ENCODE measurements at places on chromosomes 6 and 20. TPM values are rescaled to one million over a fixed set of nuclear protein-coding genes. Genes with fewer than 3 reads are reported as not detected.

Gene NFATC2
- 9.1 TPM for polyA plus RNA-seq

Gene CENPQ
- polyA plus RNA-seq, result 7.5 TPM

Gene HTR1E
- polyA plus RNA-seq, result not detected

Gene ABHD16B
- 0.49 TPM for polyA plus RNA-seq

- no peak for DNase-seq
- no peaks in the 10 kb centered on the region for H3K36me3 ChIP-seq
- no peaks in the 10 kb centered on the region for H3K27me3 ChIP-seq
- H3K4me1 ChIP-seq, result peaks cover 12% of the 10 kb centered on the region
- no peak overlapping the region for H3K27ac ChIP-seq
Measured at GRCh38 chr6:166691199-166691598, 64.1 kb upstream of the RPS6KA2 start.

DNA sequence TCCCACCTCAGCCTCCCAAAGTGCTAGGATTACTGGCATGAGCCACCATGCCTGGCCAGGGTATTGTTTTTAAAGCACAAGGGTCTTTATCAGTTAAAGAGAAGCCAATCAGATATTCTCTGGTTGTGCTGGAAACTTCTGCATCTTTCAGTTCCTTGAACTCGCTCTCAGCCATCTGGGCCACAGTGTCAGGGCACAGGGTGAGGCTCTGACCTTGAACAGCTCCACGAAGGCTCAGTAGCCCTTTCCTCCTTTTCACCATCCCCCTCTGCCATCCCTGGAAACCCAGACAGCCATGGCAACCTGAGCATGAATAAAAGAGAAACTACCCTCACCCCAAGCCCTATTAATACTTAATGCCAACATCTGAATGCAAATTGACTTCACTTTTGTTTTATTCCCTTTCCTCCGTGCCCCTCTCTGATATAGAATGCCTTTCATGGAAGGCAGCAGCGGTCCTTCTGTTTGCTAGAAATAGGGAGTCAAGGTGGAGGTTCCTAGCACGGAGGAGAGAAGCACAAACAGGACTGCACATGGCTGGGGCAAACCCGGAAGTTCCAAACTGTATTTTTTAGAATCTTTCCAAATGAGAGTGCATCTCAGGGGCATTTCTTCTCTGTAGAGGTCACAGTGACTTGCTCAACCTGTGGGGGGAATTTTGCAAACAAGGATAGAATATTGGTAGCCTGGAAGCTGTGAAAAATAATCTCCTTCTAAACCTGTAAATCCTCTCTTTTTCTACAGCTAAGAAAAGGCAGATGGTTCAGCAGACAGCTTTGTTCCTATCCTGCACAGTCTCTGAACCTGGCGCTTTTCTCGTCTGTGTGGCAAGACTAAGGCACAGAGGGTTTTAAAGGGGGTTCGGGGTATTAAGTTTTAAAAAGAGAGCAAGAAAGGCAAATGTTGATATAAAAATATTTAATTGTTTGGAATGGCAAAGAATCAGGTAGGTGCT lies 176.4 kb upstream of the RREB1 start:
- DNase-seq, result no peak
- H3K4me3 ChIP-seq, result no peak overlapping the region
- H3K27me3 ChIP-seq, result no peaks in the 10 kb centered on the region
- no peaks in the 10 kb centered on the region for H3K4me1 ChIP-seq

- no peaks in the 10 kb centered on the region for H3K27me3 ChIP-seq
- H3K4me1 ChIP-seq, result no peaks in the 10 kb centered on the region
- no peak overlapping the region for H3K4me3 ChIP-seq
Measured at GRCh38 chr6:100379386-100379785, 85.3 kb downstream of the SIM1 start.

GRCh38 chr6:85460921-85461797 lies 11.3 kb downstream of the NT5E start:
- DNase-seq, result no peak
- H3K27ac ChIP-seq, result peak overlapping the region; percentile 82
- H3K4me1 ChIP-seq, result peaks cover 58% of the 10 kb centered on the region
- no peaks in the 10 kb centered on the region for H3K27me3 ChIP-seq
- no peaks in the 10 kb centered on the region for H3K36me3 ChIP-seq

GRCh38 chr6:53825532-53826321 lies 30.9 kb downstream of the LRRC1 start:
- no peak for DNase-seq
- no peak overlapping the region for H3K4me3 ChIP-seq
- H3K27ac ChIP-seq, result no peak overlapping the region
- H3K4me1 ChIP-seq, result no peaks in the 10 kb centered on the region
- no peaks in the 10 kb centered on the region for H3K27me3 ChIP-seq
- H3K36me3 ChIP-seq, result no peaks in the 10 kb centered on the region

GRCh38 chr6:382883-383810 lies 8.4 kb upstream of the IRF4 start:
- H3K4me1 ChIP-seq, result peaks cover 20% of the 10 kb centered on the region
- H3K27me3 ChIP-seq, result peaks cover 15% of the 10 kb centered on the region
- H3K4me3 ChIP-seq, result no peak overlapping the region
- H3K36me3 ChIP-seq, result no peaks in the 10 kb centered on the region
- no peak for DNase-seq

DNA sequence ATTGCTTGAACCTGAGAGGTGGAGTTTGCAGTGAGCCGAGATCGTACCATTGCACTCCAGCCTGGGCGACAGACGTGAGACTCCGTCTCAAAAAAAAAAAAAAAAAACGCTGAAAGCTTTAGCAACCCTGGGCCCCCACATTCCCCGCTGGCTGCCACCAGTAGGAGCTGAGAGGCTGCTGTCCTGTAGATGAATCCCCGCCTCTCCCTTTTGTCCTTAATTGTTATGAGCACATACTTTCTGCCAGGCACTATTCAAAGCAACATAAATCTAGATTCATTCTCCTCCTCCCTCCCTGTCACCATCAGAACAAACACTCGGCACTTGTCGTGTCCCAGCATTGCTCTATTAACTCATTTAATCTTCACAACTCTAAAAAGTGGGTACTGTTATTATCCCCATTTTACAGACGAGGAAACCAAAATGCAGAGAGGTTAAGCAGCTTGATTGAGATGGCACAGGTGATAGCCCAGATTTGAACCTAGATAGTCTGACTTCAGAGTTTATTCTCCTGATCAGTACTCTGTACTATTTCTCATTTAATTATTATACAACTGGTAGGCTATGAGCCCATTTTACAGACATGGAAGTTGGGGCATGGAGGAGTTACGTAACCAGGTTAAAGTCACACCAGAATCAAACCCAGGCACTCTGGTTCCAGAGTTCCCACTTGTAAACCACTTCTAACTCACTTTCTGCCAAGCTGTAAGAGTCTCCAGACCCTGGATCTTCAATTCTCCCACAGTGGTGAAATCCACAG lies 97.4 kb downstream of the EYA2 start:
- H3K4me1 ChIP-seq, result no peaks in the 10 kb centered on the region
- peaks cover 6% of the 10 kb centered on the region for H3K27me3 ChIP-seq
- H3K27ac ChIP-seq, result no peak overlapping the region
- peak; percentile 4 for DNase-seq
- no peak overlapping the region for H3K4me3 ChIP-seq

DNA sequence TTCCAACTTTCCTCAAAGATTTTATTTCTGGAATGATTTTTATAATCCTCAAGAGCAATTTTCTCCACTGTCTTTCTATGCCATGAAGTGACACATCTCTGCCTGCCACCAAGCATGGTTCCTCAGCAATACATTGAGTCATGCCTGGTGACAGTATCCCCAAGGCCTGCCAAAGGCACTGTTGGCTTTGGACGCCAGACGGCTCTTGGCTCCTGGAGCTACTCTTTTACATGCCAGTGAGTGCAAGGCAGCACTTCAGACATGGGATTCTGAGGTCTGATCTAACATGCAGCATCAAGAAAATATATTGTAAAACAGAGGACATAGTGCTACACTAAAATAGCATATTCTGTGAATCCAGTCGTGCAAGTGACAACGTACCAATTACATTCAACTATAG lies 20.1 kb upstream of the PLEKHG1 start:
- no peak for DNase-seq
- no peaks in the 10 kb centered on the region for H3K27me3 ChIP-seq
- H3K27ac ChIP-seq, result no peak overlapping the region
- H3K36me3 ChIP-seq, result no peaks in the 10 kb centered on the region
- H3K4me3 ChIP-seq, result no peak overlapping the region
- no peaks in the 10 kb centered on the region for H3K4me1 ChIP-seq

GRCh38 chr6:126041516-126041915 lies 55.2 kb downstream of the TRMT11 start:
- H3K36me3 ChIP-seq, result peaks cover 77% of the 10 kb centered on the region
- no peak overlapping the region for H3K27ac ChIP-seq
- DNase-seq, result no peak
- no peaks in the 10 kb centered on the region for H3K27me3 ChIP-seq
